T-helper 2 cell treated with Interferon-gamma antibody and Interleukin-4, amounts not matched to agents 100 ng/mL and 5 ng/mL, for 36 hours (primary cell): ENCODE measurements at places on chromosomes 7 and 10. TPM values are rescaled to one million over a fixed set of nuclear protein-coding genes. Genes with fewer than 3 reads are reported as not detected.

Gene NPTX2
- 0.18 TPM in 1 of 2 replicates, not detected in the other for total RNA-seq

Gene SNX10
- total RNA-seq = 52.9 and 56.2 TPM in 2 replicates

Gene RET
- total RNA-seq = 0.18 and 0.30 TPM in 2 replicates

Gene POLR1F
- total RNA-seq = 25.7 and 26.9 TPM in 2 replicates

Gene PNLIPRP1
- total RNA-seq = not detected in 2 replicates

Gene TEX47
- not detected in 2 replicates for total RNA-seq

Gene FAM131B
- 0.32 and 0.48 TPM in 2 replicates for total RNA-seq

Gene SLC18A3
- total RNA-seq = not detected in 2 replicates

Gene ASB10
- total RNA-seq = not detected in 2 replicates

Gene ESYT2
- total RNA-seq = 87.3 and 87.8 TPM in 2 replicates

Gene PLXDC2
- total RNA-seq = not detected in 2 replicates
